ENCODE measurements at places on chromosomes 6 and 20.

GRCh38 chr20:49427751-49428518, 54.5 kb downstream of the KCNB1 start:
- DNase-seq, result no peak

DNA sequence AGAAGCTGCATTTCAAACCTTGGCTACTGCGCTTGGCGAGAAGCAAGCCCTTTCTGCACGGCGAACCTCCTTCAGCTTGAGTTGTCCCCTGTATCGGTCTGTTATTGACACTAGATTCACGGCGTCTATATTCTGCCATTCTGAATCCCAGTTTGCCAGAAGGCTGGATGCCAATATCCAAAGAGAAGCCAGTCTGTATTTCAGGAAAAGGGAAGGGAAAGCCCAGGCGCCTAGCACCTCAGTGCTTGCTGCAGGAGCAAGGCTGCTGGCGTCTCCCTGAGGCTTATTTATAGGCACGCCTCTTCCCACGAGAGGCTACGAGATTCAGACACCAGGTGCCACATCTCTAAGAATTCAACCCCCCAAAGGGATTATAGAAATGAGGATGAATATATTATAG, 89.6 kb upstream of the CDH4 start:
- no peak for DNase-seq

GRCh38 chr20:14951105-14951504, 613.7 kb upstream of the FLRT3 start:
- no peak for DNase-seq

- no peak for DNase-seq
These were observed 64.4 kb downstream of the SNAP25 start for GRCh38 chr20:10282979-10283456.

DNA sequence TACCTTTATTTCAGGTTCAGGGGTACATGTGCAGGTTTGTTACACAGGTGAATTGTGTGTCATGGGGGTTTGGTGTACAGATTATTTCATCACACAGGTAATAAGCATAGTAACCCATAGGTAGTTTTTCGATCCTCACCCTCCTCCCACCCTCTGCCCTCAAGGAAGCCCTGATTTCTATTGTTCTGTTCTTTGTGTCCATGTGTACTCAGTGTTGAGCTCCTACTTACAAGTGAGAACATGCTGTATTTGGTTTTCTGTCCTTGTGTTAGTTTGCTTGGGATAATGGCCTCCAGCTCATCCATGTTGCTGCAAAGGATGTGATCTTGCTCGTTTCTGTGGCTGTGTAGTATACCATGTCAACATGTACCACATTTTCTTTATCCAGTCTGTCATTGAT, 66.0 kb downstream of the STK4 start:
- DNase-seq, result no peak

- DNase-seq, result no peak
These were observed 122.7 kb downstream of the SMOC2 start for GRCh38 chr6:168563656-168564055.

DNA sequence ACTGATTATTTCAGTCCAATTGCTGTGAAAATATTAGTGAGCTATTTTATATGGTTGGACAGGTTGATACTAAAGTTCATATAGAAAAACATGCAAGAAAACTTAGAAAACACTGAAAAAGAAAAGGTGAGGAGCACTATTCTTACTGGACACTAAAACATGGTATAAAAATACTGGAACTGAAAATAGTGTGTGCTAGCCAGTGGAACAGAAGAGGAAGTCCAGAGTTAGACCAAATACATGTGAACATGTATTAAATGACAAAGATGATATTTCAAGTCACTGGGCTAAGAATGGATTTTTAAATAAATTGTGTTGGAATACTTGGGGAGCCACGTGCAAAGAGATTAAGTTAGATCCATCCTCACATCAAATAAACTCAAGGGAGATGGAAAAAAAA, 218.5 kb downstream of the TMEM242 start:
- no peak for DNase-seq

DNA sequence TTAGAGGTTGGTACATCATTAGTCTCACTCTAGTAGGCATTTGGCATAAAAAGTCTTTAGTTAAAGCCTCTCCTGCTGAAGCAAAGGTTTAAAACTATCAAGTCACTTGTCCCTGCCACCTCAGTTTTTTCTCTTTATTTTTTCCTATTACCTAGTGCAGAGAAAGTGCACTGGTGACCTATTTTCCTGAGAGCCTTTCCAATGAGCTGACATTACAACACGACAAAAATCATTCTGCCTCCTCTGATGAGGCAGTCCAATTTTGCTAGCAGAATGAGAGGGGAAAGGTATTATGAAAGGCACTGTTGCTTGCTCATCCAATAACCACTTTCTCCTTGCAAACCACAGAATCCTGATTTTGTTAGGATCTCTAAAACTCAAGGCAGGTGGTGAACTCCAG, 73.3 kb upstream of the SGK1 start:
- no peak for DNase-seq

GRCh38 chr20:36614781-36615557, 9.4 kb downstream of the RAB5IF start:
- no peak for DNase-seq

- DNase-seq, result peak; percentile 57
These were observed 4.2 kb downstream of the PSMF1 start for GRCh38 chr20:1122388-1123315.

DNA sequence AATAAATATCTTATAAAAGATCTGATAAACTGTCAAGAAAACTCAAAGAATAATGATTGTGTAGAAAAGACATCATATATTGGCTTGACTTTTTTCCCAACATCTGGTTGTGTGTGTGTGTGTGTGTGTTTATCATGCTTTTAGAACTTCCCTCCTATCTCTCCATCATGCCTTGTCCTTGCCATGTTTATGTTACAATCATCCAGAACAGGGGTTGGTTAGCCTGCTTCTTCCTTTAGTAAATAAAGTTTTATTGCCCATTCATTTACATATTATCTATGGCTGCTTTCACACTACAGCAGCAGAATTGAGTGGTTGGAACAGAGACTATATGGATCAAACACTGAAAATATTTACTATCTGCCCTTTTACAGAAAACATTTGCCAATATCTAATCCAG, 52.8 kb upstream of the RIPOR2 start:
- no peak for DNase-seq

GRCh38 chr6:47420394-47421371, 56.9 kb upstream of the CD2AP start:
- peak; percentile 56 for DNase-seq

DNA sequence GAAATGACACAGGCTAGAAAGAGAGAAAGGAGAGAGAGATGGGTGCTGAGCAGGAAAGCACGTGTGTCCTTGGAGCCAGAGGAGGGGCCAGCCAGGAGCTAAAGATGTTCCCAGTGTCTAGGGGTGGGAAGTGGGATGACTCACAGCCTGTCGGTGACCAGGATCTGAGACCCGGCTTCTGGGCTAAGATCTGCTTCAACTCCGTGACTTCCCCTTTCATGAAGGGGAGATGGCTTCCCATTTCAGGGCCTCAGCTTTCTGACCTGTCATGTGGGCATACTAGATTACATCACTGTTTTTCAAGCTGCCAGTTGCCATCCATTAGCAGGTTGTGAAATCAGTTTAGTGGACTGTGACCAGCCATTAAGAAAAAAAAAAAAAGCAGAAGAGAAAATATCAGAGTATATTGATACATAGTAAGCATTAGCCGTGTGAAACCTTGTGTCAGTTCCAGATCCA, 5.4 kb downstream of the TGM3 start:
- DNase-seq, result no peak
